Hematopoietic multipotent progenitor cell treated with erythropoietin and hydrocortisone succinate and interleukin-3 and kit ligand, for 17 days (in vitro differentiated cells): ENCODE measurements at places on chromosomes 7 and 10.

GRCh38 chr7:42960762-42961161, 28.6 kb downstream of the MRPL32 start:
- DNase-seq = no peak

GRCh38 chr10:110029450-110029849, 21.7 kb downstream of the ADD3 start:
- DNase-seq = no peak

- no peak for DNase-seq
Observed at GRCh38 chr10:96904648-96905047, 72.5 kb downstream of the LCOR start.

DNA sequence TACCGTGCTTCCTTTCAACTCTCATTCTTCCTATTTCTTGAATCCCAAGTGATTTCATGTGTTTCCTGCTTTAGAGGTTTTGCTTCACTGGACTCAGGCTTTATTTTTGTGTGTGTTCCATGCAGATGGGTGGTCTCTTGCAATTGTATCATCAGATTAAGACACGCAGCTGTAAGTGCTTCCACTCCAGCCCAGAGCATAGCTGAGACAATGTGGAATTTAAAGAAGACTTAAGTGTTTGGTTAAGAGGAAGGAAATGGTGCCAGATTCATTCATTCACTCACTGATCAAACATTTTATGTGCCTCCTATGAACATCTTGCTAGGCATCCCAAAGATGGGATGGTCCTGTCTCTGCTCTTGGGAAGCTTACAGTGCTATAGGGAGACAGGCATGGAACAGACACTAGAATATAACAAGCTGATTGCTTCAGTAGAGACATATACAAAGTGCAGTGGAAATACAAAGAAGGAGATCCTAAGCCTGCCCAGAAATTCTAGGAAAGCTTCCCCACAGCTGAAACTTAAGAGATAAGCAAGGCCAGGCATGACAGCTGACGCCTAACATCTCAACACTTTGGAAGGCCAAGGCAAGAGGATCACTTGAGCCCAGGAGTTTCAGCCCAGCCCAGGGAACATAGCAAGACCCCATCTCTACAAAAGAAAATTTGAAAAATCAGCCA, 46.1 kb upstream of the LRRC17 start:
- DNase-seq = no peak

DNA sequence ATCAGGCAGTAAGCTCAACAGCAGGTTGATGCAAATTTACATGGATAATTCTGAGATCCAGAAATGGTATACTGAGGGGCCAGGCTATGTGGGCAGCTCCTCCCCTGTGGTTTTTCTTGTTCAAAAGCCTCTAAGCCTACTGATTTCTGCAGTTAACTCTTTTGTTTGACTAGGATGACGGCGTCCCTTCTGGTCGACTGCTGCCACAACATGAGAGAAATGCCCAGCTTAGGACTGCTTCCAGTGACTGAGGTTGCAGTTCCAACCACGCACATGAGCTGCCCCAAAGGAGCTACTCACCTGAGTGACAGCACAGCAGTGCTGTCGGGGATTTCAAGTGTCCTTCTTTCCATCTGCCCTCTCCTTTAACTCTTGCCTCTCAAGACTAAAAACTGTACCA, 973.0 kb upstream of the GHITM start:
- no peak for DNase-seq

DNA sequence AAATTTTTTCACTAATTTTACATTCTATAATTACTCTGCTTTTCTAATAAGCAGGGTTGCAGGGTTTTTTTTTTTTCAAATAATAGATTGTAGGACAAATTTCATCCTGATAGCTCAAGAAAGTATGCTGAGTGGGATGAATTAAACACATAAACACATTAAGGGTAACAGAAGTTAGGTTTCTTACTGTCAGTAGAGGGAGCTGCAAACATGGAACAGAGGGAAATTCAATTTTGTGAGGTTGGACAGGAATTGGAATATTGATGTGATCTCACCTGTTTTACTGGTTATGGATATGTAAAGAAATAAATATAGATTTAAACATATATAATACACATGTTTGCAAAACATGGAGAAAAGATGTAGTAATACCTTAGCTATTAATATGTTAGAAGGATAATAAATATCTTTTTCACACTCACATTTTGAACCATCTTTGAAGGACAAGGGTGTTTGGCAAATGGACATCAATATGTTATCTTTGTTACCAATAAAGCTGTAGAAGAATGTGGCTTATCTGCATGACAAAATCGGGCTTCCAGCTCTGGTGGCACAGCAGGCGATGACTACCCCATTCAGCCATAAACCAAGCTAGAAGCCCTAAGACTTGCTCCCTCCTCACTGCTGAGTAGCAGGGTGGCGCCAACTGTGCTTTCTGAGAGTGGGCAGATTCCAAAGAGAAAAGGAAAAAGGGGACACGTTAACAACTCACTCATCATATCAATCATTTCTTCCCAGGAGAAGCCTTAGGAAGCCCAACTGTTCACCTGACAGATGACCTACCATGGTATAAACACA, 1257.4 kb downstream of the GATA3 start:
- no peak for DNase-seq

- DNase-seq = no peak
Observed at GRCh38 chr10:92735938-92736337, 46.2 kb downstream of the HHEX start.

DNA sequence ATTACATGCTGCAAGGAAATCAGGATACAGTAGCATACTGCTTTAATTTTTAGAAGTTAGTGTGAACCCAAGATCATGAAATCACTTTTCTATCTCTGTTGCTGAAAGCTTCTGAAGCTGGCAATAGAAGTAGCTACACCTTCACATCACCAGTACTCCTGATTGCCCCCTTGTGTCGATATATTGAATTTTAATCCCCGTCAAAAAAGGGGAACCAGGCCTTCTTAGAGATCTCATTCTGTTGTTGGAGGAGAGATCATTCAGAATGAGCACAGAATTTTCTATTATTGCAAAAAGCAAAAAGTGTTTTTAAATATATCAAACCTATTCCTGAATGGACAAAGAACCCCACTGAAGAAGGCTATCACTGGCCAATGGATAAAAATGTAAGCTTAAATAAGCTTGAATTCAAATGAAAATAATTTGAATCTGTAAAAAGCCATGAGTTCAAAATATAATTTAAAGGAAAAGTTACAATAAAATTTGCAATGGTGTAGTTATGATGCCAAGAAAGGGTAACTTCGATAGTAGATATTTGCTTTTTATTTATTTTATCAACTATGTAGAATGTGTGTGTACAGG, 39.7 kb upstream of the TEX47 start:
- no peak for DNase-seq

DNA sequence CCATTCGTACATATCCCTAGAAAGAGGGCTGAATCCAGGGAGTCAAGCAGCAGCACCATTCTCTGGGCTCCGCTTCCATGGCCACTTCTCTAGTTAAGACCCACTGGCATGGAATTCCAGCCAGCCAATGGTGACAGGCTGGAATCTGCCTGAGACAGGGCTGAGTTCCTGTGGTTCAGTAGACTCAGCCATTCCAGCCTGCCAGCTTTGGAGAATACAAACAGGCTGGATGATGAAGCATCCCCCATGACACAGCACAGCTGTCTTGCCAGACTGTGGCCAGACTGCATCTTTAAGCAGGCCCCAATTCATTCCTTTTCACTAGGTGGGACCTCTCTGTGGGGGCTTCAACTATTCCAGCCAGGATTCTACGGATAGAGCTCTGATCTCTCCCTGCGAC, 329.6 kb downstream of the XPNPEP1 start:
- no peak for DNase-seq

- no peak for DNase-seq
Observed at GRCh38 chr10:123367195-123367594, 213.0 kb downstream of the BUB3 start.

- DNase-seq = no peak
Observed at GRCh38 chr7:92797693-92798092, 38.7 kb downstream of the CDK6 start.

DNA sequence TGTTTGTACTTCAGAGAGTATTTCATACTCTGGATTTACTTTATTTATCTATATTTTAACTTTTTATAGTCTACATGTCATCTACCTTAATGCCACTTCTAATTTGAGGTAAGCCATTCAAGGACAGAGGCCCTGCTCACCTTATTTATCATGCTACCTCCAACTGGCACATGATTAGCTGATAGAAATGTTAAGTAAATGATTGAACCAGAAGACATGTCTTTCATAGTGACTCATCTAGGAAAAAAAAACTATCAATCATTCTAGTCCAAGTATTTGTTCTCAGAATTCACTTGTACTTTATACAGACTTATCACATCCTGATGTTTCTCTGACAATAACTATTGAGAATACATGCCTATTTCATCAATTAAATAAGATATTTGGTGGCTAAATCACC, 856.3 kb downstream of the XPNPEP1 start:
- DNase-seq = no peak

GRCh38 chr7:79149831-79150230, 303.6 kb downstream of the MAGI2 start:
- no peak for DNase-seq

DNA sequence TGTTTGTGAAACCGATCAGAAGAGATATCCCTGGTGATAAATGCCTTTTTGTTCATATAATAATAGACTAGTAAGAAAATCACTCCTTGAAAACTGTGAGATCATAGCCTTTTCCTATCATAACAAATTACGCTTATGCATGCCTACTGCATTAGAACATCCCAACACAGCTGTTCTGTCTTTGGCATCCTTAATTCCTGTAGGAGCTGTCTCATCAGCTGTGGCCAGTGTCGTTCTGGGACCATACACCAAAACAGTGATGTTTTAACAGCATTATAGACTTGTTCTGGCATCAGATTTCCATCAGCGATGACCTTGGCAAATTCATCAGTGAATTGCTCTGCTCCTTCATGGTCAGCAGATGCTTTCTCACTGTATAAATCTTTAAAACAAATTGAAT, 423.6 kb upstream of the LRGUK start:
- no peak for DNase-seq

DNA sequence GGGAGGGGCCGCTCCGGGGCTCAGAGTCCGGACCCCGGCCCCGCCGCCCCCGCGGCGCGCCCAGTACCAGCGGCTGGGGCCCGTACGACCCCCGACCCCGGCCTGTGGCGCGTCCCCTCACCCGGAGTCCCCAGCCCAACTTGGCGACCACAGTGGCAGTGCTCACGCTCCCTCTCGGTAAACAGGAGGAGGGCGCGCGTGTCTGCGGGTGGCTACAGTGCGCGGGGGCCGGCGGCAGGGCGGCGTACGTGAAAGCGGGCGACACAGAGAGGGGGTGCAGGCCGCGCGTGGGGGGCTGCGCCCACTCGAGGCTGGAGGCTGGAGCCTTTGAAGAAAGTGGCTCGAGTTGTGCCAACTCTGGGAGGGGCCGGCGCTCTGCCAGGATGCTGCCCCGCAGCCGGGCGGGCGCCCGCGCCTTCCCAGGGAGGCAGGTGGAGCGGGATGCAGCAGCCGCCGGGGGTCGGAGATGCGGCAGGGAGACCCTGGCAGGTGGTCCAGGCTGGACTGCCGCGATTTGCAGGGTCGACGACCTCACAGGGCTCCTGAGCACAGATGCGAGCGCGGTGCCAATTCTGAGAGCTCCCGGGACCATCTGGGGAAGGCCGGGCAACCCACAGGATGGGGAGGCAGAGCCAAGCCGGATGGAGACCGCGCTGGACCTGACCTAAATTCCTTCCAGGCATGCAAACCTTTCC, 655 bp downstream of the PTPRE start:
- no peak for DNase-seq

- DNase-seq = no peak
Observed at GRCh38 chr7:86825264-86825663, 181.6 kb downstream of the GRM3 start.

GRCh38 chr7:80139236-80139635, 4.6 kb downstream of the GNAI1 start:
- DNase-seq = no peak

DNA sequence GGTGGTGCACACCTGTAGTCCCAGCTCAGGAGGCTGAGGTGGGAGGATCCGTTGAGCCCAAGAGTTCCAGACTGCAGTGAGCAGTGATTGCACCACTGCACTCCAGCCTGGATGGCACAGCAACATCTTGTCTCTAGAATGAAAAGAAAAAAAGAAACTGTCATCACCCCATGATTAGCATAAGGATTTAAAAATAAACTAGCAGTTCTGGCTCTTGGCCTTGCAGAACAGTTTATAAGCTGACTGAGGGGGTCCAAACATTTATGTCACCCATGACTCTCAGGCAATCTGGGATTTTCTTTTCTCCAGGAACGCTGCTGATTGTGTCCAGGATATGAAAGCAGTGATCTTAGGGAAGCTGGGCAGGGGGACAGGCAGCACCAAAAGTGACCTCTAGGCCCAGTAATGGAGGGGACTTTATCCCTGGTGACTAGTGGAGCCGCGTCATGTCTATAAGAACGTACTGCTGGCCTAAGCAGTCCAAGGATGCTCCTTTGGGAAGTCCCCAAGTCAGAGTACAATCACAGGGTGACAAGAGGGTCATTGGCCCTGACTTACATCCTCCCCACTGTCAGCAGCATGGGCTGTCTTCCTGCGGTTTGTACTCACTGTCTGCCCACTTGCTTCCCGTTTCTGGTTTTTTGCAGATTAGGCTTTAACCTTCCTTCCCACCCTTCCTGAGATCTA, 177.4 kb downstream of the ARHGAP12 start:
- no peak for DNase-seq

- DNase-seq = no peak
Observed at GRCh38 chr7:150337179-150337578, 4.2 kb downstream of the RARRES2 start.

GRCh38 chr10:9229702-9230244, 1175.3 kb downstream of the GATA3 start:
- DNase-seq = no peak

DNA sequence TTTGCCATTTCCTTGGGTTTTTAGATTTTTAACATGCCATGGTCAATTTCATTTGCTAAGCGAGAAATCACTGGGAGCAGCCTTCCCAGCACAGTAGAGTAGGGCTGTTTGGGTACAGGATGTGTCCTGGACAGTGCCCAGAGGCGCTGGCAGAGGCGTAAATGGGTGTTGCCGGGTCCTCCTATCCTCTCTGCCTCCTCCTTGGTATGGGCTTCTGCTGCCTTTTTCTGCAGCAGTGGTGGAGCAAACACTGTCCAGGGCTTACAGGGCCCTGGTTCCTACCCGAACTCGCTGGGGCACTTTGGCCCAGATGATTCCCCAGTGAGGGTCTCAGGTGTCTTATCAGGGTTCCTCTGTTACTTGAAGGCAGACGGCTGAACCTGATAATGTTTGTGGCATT, 298.3 kb downstream of the RPS24 start:
- no peak for DNase-seq

DNA sequence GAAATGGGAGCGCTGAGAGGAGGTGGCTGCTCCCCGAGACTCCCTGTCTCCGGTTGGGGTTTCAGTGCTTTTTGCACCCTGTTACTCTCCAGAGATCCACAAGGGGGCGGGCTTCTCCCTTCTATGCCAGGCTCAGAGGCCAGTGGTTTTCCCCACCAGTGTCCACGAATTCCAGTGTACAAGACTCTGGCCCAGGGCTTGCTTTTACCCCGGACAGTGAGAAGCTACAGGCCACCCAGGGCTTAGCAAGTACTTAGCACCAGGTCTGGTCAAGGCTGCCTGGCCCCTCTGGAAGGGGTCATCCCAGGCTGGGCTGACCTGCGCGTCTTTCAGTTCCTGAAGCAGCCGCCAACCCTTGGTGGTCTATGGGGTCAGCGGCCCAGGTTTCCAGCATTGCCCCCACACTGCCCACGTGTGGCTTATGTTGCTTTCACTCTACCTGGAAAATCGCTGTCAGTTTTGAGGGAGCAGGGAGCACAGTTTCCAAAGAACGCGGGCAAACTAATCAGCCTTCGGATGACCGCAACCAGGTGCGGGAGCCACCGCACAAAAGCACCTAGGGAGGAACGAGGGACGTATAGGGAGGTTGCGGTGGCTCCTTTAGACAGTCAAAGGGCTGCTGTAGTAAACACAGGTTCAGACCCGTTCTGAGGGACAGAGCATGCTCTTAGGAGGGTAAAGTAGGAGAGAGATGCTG, 6.8 kb downstream of the CYP26A1 start:
- DNase-seq = peak; percentile 54
